ENCODE measurements at places on chromosomes 1 and 21.
A peak's percentile ranks its signal among the peaks of the same experiment; 100 is the strongest.

DNA sequence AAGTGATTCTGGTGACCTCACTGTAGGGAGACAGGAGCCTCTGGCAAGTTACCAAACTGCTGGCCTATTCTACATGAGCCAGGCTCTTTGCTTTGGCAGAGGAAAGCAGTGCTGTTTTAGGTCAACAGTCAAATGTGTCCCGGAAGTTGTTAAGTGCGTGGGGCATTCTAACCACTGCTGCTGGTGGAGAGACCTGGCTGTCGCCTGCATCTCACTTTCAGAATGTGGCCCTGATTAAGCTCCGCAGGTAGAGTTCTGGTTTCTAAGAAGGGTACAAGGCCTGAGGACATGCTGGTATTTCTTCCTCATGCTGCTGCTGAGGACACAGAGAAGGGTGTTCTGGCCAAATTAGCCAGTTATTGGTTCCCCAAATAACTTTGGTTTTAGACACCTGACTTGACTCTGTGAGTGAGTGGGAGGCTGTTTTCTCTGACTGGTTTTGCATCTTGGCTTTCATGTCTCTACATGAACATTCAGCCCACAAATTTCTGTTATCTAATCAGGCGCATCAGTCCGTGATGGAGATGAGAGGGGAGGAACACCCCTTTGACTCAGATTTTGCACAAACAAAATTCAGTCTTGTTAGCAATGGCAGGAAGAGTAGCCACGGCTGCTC lies 120.8 kb downstream of the LMO4 start:
- peak; percentile 46 for DNase-seq

GRCh38 chr1:186802388-186802787 lies 26.4 kb upstream of the PLA2G4A start:
- DNase-seq: no peak

- DNase-seq: no peak
Measured at GRCh38 chr1:47727051-47727696, 270.0 kb downstream of the TRABD2B start.

DNA sequence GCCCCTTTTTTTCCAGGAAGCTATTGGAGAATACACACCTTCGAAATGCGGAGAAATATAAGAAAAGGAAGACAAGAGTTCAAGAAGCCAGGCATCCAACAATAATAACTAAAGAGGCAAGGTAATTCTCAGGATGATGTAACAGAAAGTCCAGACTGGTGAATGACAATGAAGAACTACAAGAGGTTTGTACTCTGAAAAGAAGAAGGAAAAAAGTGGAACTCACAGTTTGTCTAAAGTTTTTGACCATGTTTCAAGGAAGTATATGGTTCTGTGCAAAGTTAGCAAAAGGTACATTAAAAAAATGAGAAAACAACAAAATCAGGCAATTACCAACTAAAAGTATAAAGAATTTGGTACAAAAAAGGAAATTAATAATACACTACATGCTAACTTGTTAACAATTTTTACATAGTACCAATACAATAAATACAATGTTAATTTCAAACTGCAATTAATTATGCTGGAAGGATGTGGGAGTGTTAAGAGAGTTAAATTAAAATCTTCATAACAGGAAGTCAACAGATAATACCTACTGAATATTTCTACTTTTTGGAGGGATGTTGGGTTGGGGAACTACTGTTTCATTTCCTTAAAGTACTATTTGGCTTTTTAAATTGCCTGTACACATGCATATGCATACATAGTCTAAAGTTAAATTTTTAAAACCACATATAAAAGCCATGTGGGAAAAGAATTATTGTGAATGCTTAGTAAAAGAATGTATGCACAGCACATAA lies 12.9 kb upstream of the CD55 start:
- DNase-seq: no peak

DNA sequence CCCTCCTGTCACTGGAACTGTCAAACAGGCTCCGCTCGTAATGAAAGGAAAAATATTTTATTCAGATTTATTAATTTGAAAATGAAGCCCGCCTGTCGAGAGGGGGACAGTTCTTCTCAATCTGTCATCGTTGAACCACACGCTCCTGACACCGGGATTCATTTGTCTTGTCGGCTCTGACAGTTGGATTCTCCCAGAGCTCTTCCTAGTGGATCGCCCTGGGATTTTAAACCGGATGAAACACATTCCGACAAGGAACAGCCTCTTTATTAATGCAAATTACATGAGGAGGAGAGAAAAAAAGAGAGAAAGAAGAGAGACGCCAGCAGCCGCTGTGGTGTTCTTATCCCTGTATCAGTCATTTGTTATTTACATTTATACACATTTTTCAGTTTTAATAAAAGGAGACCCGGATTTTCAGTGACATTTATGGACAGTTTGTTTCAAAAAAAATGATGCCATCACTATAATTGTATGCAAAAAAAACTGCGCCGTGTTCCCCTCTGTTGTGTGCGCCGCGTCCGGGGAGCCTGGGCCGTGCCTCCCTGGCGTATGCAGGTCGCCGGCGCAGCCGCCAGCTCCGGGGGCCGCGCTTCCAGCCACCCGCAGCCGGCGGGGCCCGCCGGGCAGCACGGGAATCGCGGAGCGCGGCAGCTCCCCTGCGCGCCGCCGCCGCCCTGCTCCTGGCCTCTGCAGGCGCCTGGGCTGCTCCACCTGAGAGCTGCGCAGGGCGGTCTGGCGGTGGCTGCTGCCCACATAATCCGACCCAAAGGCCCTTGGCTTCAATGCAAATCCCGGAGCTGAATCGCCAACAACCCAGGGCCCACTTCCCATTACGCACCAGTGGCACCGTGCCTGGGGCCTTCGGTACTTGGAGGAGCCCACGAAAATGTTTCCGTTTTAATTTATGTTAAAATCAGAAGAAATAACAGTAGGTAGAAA lies 237.9 kb upstream of the PBX1 start:
- no peak for DNase-seq

- DNase-seq: no peak
Measured at GRCh38 chr1:82065916-82066315, 265.2 kb downstream of the ADGRL2 start.

GRCh38 chr1:221078260-221078965 lies 199.2 kb downstream of the HLX start:
- DNase-seq: no peak

GRCh38 chr1:93820554-93821422 lies 58.2 kb downstream of the DNTTIP2 start:
- no peak for DNase-seq

- no peak for DNase-seq
Measured at GRCh38 chr1:36166136-36166535, 10.2 kb downstream of the MAP7D1 start.

DNA sequence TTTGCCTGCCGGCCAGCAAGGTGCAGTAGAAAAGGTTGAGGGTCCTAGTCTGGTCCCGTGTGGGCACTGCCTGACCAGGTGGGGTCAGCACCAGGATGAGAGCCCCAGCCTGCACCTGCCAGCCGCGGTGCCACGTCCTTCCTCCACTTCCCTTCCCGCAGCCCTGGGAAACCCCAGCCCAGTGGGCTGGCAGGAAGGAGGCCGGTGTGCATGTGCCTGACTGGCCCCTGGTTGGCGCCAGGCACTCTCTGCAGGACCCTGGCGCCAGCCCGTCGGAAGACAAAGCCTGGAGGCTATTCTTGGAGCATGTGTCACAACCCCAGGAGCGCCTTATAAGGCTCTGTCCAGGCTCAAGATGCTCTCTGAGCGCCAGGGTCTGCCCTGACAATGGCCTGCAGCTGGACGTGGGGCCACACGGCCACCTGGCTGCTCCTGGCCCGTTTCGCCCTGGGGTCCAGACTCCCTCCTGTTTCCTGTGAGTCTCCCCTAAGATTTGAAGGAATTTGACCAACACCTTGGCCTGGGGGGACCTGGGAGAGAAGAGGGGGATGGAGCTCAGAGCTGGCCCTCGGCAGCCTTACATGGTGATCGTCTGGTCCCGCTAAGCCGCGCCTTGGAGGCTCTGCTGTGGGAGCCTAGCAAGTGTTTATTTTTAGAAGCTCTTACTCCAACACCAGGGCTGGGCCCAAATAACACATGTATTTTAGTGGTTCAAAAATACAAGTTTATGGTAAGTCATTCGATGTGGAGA lies 31.9 kb upstream of the POFUT2 start:
- no peak for DNase-seq

DNA sequence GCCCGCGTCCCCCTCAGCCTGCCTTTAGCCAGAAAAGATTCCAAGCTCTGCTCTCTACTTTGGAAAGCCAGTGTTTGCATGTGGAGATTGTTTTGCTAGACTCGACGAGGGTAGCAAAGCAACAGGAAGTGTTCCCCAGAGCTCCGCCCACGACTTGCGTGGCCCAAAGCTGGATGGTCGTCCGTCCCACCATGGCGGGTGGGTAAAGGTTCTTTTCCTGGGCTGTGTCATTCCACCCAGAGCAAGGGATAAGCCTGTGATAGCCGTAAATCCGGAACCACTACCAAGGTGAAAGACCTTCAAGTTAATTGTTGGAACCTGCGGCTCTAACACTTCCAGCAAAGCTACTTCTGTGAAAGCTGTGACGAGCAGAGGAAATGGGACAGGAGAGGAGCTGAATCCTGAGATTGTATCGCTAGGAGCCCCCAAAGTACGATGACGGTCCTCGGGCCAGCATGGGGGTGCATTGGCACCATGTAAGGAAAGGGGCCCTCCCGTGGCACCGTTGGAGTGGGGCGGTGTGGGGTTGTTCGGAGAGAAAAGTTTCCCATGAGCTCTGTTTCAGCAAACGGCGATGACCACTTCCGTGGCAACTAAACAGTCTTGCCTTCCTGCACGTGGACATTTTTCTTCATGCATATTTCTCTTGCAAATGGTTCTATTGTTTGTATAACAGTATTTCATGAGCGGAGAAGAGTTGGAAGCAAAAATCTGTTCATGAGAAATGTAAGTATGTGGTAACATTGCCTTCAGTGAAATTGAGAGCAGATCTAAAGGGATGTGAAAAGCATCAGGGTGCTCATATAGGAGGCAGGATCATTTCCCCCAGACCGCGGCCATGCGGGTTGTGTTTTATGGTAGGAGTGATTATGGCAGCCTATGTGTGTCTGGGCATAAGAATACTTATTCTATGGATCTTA lies 8.4 kb downstream of the MX2 start:
- DNase-seq: peak; percentile 74

DNA sequence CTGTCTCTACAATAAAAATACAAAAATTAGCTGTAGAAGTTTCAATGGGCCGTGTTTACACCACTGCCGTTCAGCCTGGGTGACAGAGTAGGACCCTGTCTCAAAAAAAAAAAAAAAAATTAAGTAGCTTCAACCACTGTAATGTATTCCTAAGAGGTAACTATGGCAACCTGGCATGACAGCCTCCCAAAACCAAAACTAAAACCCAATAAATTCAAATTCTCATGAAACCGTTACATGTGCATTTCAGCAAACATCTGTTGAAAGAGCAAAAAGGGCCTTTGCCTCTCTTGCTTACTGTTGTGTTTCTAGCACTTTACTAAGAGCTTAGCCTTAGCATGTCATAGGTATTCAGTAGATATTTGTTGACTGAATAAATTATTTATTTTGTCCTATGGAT lies 33.5 kb downstream of the ODR4 start:
- peak; percentile 28 for DNase-seq

GRCh38 chr1:205407970-205408369 lies 13.9 kb downstream of the LEMD1 start:
- no peak for DNase-seq

DNA sequence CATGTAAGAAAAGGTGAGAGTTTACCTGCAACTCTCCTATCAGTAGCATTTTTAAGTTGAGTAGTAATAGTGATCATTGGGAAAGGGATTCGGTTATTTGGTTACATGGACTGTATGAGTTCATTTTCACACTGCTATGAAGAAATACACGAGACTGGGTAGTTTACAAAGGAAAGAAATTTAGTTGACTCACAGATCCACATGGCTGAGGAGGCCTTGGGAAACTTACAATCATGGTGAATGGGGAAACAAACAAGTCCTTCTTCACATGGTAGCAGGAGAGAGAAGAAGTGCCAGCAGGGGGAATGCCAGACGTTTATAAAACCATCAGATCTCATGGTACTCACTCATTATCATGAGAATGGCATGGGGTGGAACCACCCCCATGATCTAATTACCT lies 59.3 kb upstream of the FBXO28 start:
- DNase-seq: no peak

DNA sequence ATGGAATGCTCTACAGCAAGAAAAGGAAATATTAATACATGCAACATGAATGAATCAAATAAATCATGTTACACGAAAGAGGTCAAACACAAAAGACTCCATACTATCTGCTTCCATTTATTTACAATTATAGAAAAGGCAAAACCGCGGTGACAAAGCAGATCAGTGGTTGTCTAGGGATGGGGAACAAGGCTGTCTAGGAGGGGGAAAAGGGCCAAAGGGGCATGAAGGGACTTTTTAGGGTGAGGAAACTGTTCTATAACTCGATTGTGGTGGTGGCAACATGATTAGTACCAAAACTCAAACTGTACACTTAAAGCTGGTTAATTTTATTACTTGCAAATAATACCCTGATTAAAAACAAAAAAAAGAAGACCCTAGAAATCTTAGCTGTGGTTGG lies 20.6 kb downstream of the CAPZB start:
- DNase-seq: no peak

GRCh38 chr1:238624776-238625175 lies 734.1 kb upstream of the ZP4 start:
- no peak for DNase-seq

DNA sequence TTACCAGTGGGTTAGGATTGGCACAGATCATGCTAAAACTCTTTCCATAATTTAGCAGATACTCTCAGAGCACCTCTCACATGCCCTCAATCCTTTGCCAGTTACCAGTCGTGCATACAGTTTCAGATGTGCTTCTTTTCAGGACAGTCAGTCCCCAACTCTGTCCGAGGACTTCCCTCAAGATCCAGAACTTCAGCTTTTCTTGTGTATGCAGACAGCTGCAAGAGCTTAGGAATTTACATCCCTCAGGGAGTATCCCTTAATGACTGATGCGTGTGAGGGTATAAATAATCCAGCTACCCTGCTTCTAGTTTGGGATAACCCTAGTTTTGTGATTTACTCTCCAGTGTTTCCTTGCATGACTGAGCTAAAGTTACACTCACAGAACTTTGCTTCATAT lies 393.0 kb upstream of the PLXNA2 start:
- no peak for DNase-seq

DNA sequence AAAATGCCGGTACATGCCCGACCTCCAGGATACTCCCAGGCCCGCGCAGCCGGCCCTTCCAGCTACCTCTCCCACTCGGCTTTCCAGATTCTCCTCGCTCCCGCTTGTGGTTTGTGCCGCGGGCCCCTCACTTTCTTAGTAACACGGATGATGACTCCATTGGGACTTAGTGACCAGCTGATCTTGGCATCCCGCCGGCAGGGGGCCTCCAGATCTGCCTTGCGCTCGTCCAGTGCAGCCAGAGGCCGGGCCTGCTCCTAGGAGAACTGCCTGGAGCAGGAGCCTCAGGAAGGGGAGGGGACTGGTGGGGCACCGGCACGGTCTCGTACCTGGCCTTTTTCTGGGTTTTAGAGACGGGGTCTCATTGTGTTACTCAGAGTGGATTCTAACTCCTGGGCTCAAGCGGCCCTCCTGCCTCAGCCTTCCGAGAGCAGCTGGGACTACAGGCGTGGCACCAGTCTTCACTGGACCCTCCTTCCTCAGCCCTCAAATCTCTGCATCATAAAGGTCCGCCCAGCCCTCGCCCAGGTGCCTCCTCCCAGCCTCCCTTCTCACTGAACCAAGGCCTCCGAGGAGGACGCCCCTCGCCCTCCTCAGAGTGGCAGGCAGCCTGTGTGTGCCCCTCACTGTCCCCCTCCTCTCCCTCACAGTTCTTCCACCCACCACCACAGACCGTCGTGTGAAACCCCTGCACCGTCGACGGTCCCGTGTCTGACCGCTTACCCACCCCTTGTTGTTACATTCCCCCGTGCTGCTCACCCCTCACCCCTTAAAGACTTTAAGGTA lies 78.6 kb downstream of the SLC25A24 start:
- no peak for DNase-seq

- DNase-seq: no peak
Measured at GRCh38 chr1:180186831-180187230, 32.2 kb downstream of the QSOX1 start.

GRCh38 chr1:167805041-167805556 lies 83.3 kb downstream of the MPZL1 start:
- DNase-seq: peak; percentile 45

Measured in GM13976 (cell line).